CD4-positive, alpha-beta T cell treated with Interleukin-15 for 1 hour (primary cell): ENCODE measurements at places on chromosomes 5 and 9.

DNA sequence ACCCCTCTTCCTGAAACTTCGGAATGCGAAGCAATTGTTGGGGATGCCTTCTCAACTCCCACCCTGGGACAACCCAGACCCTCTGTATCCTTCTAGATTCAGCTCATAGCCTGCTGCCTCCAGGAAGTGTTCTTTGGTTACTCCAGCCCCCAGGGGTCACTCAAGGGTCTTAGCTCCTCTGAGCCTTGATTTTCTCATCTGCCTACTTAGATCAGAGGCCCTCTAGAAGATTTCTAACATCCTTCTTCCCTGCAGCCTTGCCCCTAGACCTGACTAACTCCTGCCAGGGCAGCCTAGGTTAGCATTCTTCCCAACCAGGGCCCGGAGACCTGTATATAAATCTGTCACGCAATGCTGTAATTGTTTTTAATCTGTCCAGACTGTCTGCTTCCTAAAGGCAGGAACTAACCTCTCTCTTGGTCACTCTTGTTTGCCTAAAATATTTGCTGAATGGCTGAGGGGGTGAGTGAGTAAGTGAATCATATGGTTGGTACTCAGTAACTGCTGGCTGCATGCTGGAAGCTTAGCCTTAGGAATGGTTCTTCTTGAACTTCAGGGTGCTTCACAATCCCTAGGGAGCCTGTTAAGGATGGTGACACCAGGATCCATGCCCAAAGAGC is 8.2 kb downstream of the GALNT10 start:
- DNase-seq = no peak

GRCh38 chr5:144335561-144335960 is 164.9 kb downstream of the KCTD16 start:
- DNase-seq = no peak

GRCh38 chr5:2184563-2185540 is 302.1 kb upstream of the IRX4 start:
- DNase-seq = no peak

GRCh38 chr5:78050888-78051287 is 243.6 kb downstream of the AP3B1 start:
- no peak for DNase-seq

DNA sequence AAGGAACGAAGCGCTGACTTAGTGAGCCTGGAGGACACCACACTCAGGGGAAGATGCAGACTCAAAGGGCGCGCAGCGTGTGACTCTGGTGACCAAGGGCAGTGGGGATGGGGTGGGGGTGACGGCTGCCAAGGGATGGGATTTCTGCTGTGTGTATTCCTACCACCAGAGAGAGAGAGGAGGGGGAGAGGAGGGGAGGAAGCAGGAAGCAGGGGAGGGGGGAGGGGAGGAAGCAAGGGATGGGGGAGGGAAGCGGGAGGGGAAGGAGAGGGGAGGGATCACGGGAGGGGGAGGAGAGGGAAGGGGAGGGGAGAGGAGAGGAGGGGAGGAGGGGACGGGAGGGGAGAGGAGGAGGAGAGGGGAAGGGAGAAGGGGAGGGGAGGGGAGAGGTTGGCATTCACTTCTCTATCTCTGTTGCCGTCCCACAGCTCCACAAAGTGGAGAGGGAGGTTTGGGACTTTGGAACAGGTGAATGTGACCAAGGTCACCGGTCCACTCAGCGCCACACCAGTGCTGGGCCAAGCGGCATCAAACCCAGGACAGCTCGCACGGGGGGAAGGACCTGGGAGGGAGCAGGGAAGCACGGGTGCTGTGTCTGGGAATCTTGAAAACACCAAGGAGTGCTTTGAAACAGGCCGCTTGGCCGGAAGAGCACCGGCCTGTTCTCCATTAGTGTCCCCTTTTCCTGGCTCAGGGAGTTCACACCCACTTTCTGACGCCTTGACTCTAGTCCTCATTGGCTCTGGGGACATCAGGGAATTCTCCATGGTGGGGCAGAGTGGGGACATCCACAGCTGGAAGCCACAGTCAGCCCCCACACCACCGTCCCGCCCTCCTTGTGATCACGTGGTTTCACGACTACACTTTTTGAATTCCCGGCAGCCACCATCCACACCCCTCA is 77.4 kb downstream of the VAV2 start:
- DNase-seq = no peak

GRCh38 chr5:111224561-111225345 is 569 bp downstream of the CAMK4 start:
- DNase-seq = no peak

GRCh38 chr9:132412089-132412488 is 2.1 kb downstream of the CFAP77 start:
- DNase-seq = peak; percentile 22

GRCh38 chr9:131677444-131678180 is 62.3 kb downstream of the RAPGEF1 start:
- DNase-seq = no peak

- no peak for DNase-seq
Measured at GRCh38 chr9:92941861-92942260, 5.5 kb upstream of the FGD3 start.

DNA sequence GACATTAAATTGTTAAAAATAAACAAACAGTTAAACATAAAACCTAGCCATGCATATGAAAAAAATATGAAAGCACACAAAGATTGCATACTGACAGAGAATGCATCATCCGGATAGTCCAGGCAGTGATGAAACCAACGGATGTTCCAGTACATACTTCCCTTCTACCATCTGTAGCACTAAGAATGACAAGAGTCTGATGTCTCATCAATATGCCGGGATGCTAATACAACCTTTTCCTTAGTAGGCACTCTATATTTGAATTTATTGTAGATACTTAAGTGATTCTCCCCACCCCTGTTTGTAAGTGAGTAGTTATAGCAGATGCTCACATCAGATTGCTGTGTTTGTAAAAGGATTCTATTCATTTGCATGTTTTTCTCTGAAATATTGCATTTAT is 571.2 kb upstream of the WWC1 start:
- no peak for DNase-seq

DNA sequence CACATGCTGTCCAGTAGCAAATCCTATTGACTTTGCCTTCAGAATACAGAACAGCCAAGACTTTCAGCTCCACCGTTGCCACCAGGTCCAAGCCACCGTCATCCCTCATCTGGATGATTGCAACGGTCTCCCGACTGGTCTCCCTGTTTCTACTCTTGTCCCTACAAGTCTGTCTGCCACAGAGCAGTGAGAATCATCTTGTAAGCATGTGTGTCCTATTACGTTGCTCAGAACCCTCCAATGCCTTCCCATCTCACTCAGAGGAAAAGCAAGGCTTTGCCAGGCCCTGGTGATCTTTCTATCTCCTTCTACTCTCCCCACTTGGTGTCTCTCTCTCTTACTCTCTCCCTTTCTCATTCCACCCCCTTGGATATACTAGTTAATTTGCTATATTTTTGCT is 76.7 kb upstream of the GDNF start:
- DNase-seq = no peak

DNA sequence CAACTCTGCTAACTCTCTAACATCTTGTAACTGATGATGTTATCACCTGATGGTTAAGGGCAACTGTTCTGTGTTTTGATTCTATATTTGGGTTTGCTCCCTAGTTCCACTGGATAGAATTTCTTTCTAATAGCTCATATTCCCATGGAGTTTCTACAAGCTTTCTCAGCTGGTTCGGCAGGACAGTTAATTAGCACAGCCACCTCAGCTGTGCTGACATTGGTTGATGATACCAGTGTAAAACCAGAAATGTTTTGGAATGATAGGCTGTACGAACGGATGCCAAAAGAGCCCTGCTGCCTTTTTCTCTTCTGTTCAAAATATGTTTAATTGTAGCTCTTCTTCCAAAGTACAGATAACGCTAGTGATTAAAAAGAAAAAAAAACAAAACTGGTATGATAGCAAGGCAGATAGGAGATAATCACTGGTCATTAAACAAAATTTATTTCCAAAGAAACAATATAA is 440.5 kb upstream of the ZNF608 start:
- DNase-seq = no peak
